Ecto neural progenitor cell (in vitro differentiated cells): ENCODE measurements at places on chromosomes 6 and 20.

DNA sequence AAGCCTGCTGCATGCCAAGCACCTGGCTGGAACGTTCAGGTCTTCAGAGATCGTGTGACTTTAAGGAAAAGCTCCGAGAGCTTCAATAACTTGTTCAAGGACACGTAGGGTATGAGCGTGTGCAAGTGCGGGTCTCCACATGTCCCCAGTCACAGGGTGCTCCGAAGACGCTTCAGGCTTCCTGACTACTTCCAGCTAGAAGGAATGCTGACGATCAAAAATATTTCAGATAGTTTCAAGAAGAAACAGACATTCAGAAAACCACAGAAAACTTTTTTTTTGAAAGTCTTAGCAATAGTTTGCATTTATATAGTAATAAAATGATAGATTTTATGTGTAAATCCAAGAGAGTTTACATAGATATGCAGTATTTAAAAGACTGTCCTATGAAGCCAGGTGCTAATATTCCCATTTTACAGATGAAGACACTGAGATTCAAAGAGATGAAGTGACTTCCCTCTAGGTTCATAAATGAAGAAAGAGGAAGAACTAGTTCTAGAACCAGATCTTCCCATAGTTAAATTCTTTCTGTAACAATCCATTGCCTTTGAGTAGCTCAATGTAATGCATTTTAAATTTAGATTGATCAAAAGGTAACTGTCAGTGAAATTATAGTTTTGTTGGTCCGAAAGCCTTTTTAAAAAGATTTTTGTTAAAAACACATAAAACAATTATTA lies 247.6 kb downstream of the MYLK4 start:
- no peak for DNase-seq

DNA sequence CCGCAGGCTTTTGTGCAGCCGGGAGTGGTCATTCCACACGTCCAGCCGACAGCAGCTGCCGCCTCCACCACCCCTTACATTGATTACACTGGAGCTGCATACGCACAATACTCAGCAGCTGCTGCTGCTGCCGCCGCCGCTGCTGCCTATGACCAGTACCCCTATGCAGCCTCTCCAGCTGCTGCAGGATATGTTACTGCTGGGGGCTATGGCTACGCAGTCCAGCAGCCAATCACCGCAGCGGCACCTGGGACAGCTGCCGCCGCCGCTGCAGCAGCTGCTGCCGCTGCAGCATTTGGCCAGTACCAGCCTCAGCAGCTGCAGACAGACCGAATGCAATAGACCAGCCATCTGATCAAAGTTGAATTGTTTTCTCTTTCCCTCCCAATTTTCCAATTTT lies 10.6 kb downstream of the RBM24 start:
- DNase-seq = no peak

DNA sequence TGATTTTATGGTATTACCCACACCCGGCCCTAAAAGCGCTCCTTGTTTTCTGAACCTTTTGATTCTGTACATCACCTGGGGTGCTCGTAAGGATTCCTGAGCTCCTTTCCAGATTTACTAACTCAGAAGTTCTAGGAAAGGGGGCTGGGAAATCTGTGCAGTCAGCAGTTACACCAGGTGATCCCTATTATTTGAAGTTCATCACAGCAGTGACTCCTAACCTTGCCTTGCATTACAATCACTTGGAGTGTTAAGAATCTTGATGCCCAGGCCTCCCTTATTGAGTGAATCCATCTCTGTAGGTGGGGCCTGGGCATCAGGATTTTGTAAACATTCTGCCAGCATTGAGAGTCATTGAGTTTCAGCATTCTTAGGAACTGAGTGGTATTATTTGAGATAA lies 44.7 kb downstream of the BMP6 start:
- DNase-seq = no peak

DNA sequence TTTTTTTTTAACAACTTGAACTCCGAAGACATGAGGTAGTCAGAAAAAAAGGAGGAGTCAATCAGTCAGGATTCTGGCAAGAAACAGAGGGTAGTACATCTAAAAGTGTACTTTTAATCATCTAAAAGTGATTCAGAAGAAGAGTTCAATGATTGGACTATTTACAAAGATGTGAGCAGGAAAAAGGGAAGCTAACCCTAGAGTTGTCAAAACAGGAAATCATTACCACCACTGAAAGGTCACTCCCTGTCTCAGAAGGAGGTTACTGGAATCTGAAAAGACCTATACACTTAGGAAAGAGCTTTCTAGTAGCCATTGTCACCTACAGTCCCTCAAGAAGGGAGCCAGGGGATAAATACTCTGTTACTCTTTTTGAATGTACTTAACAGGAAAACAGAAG lies 16.7 kb upstream of the LMBRD1 start:
- DNase-seq = no peak

GRCh38 chr6:286681-287488 lies 5.4 kb upstream of the DUSP22 start:
- DNase-seq = no peak

GRCh38 chr20:4041748-4042411 lies 26.5 kb upstream of the RNF24 start:
- no peak for DNase-seq

GRCh38 chr6:39063526-39063925 lies 14.9 kb downstream of the GLP1R start:
- no peak for DNase-seq

DNA sequence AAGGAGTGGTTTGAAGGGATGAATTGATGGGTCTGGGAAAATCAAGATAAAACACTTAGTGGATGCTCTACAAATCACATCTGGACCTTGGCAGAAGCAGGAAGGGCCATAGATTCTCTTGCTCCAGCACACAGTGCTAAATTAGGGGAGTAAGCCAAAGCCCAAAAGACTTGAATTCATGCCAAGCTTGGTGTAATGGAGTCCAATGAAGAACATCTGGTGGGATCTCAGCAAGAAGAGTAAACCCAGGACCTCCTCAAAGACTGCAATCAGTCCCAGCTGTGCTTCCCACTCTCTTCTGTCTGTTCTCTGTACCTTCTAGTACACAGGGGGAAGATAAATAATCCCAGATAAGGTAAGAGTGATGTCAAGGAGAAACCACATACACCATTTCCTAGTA lies 683.4 kb downstream of the RNF144B start:
- no peak for DNase-seq

DNA sequence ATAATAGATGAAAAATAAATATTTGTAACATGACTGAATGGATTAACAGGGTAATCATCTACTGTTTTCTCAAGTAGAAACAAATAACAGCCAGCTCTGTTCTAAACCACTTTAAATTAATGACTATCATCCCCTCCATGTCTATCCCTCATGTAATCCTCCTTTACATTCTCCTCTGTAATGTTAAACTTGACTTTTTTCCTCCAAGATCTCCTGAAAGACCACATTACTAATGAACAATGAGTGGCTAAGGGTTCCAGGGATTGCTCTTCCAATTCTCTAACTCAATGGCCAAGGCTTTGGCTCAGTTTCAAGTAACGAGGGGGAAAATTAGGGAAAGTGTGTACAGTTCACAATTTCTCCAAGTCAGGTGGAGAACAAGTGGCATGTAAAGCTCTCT lies 37.6 kb upstream of the FBXL4 start:
- no peak for DNase-seq

GRCh38 chr20:6566821-6567220 lies 200.7 kb upstream of the BMP2 start:
- no peak for DNase-seq

DNA sequence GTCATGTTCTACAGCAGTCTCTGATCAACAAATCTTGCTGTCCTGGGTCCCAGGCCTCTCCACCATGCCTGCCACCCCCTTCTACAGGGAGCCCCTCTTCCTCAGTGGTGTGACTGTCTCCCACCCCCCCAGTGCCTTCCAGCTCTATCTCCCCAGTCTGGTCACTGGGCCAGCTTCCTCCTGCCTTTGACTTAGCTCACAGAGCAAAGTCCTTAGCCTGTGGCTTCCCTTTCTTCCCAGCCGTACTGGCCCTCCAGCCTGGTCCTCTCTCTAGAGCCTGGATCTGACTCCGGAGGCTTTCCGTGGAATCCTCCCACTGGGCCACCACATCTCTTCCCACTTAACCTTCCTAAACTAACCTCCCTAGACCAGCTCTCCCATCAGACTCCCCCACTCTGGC lies 17.0 kb downstream of the MAPK13 start:
- DNase-seq = no peak

GRCh38 chr6:22108199-22108598 lies 188.6 kb downstream of the PRL start:
- no peak for DNase-seq

- no peak for DNase-seq
Observed at GRCh38 chr6:147268254-147268653, 64.0 kb downstream of the STXBP5 start.

DNA sequence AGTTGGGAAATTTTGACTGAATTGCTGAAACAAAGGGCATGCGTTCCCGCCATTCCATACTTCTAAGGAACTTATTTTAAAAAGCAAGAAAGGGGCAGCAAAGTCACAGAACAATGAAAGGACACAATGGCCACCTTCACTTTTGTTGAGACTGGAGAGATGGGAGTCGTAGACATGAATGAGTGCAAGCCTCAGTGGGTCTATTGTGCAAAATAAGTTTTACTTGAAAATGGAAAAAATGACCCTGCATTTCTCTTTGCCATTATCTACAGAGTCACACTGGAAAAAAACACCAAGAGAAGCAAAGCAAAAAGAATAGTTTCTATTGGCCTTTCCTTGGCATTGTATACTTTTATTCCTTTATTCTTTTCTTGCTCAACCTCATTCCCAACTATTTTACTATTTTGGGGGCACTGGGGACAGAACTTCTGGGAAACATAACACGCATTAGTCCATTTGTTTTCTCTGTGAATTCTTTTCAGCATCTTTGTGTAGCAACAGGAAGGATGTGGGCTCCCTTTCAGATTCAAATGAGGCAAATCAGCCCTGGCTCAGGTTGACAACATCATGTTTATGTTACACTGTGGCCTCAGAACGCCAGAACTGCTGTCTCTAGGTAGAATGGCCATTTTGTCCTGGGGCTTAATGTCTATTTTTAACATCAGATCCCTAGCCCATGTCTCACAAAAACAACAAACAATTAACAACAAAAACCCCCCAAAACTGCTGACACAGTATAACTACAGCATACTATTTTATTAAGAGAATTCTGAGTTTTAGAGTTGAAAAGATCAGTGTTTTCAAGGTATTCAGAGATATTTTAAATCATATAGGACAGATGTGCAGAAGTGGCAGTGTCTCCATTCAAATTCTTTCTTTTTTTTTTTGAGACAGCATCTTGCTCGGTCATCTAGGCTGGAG lies 122.2 kb downstream of the FYN start:
- no peak for DNase-seq

DNA sequence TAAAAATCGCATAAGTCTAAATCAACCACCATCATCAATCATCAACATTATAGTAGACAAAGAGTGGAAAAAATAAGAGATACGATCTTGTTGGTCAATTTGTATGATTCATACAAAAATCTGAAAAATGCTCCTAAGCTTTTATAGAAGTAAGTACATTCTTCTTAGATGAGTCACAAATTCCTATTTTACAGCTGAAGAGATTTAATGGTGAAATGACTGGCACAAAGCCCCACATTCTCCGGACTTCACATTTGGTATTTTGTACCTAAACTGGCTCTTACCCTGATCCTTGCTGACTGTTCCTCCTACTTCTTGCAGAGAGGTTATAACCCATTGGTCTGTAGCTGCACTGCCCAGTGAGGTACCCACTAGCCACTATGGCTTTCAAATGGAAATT lies 29.9 kb upstream of the PREP start:
- no peak for DNase-seq

DNA sequence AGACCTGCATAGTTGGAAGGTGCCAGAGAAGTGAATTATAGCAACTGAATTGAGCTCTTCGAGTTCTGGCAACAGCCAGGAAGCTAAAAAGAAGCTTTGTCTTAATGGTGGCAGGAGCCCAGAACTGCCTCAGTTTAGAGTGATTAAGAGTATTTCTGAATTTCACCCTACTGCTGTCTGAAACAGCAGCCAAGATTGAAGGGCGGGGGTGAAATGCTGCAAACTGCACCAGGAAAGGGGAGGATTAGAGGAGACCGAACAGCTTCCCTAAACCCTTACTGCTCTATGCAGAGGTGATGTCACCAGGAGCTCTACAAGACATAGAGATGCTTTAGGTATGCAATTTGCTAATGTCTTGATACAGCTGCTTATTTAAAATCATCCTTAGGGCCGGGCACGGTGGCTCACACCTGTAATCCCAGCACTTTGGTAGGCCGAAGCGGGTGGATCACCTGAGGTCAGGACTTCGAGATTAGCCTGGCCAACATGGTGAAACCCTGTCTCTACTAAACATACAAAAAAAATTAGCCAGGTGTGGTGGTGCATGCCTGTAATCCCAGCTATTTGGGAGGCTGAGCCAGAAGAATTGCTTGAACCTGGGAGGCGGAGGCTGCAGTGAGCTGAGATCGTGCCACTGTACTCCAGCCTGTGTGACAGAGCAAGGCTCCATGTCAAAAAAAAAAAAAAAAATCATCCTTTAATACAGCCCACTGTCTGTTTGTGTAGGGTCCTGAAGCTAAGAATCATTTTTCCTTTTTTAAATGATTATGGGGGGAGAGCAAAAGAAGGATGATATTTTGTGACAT lies 91.7 kb upstream of the IYD start:
- no peak for DNase-seq

- DNase-seq = no peak
Observed at GRCh38 chr6:143127941-143128680, 67.4 kb downstream of the AIG1 start.

GRCh38 chr20:4488407-4489339 lies 233.0 kb upstream of the PRND start:
- no peak for DNase-seq

DNA sequence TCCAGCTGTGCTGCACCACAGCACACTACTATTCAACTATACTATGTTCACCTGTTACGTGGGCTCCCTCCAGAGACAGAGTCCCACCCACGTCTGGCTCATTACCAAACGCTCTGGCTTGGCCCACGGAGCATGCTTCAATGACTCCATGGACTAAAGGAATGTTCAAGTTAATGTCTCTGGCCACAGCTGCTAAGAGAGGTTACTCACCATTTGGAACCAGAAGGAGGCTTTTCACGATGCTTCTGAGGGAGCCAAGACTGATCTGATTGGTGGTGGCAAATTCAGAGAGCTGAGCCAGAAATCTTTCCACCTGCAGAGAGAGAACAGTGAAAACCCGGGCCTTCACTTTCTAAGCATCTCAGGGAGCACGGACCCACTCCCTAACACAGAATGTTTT lies 15.6 kb downstream of the COMMD7 start:
- DNase-seq = no peak

DNA sequence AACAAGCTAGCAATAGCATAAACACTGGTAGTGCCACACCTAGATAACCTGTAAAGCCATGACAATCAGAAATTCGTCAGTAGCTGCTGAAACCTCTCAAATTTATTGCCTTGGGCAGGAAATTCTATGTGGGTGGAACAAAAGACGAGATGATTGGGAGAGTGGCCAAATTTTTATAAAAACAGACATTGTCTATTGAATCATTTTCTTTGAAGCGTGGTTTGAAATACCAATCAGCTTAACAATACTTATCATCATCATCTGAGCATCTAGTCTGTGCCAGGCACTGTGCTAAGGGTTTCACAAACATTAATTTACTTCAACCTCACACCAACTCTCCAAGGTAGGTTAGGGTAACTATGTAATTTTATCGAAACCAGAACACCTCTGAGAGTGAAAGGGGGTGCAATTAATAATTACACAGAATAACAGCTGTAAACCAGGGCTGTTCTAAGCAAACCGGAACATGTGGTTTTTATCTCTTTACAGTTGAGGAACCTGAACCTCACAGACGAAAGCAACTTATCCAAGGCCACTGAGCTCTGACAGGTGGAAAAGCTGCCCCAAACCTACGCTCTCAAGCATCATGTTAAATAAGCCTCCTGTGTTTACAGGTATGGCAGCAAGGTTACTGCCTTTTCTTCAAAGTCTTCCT lies 43.4 kb downstream of the NHSL1 start:
- no peak for DNase-seq

- DNase-seq = no peak
Observed at GRCh38 chr20:3727401-3728021, 5.0 kb upstream of the HSPA12B start.
